ENCODE measurements at places on chromosomes 2 and 18.

- no peak for DNase-seq
Measured at GRCh38 chr2:143600116-143600515, 470.9 kb downstream of the ARHGAP15 start.

GRCh38 chr18:29855637-29856036, 1186.9 kb downstream of the DSC3 start:
- no peak for DNase-seq

DNA sequence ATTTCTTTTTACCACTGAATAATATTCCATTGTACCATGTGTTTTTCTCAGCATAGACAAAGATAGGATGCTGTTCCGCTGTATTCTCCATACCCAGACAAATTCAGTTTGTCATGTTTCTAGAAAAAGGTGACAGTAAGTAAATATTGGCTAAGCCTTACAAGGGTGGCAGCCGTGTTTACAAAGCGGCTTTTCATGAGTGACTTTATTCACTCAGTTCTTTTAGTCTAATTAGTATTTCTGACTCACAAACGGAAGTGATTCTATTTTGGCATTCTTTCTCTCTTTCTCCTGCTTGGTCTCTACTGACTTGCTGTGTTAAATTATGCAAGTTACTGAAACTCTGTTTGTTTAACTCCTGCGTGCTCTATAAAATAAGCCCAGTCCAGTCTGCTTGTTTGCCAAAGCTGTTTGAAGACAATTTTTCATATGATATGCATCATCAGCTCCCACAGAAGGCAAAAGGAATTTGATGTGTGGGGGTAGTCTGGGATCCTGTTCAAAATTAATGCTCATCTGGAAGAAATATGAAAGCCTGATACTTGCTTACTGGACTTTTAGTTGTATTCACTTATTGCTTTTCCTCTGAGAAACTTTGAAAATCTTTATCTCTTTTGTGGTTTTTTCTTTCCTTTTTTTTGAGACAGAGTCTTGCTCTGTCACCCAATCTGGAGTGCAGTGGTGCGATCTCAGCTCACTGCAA, 2.3 kb upstream of the PLEKHH2 start:
- peak; percentile 12 for DNase-seq

GRCh38 chr18:50410008-50410407, 35.2 kb downstream of the SKA1 start:
- DNase-seq = no peak

DNA sequence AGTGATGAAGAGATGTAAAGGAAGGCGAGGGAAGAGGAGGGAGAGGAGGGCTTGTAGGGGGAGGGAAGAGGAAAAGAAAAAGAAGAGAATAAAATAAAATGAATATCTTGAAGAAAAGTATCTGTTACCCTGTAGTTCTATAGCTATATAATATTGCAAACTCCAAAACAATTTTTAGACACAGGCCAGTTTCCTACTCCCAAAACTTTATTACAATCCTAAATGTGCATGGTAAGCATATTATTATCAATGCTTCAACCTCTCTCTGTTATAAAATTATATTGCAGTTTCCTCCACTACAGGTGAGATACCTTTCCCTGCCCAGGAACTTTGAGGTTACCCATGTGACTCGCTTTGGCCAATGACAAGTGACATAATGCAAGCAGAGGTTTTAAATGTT, 1351.6 kb upstream of the NRXN1 start:
- no peak for DNase-seq

DNA sequence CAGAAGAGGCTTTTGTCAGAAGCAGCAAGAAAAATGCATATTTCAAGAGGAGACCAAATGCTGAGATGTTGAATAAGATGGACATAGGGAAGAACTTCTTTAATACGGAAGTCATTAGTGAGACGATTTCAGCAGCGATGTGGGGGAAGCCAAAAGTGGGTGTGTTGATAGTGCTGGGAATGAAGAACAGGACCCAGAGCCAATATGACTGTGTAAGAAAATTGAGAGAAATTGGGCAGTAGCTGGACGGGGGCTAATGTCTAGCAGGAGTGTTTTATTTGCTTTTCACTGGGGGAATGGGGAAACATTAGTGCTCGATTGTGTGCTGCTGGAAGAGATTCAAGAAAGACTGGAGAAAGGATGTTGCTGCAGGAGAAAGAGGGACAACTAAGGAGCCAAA, 788.7 kb upstream of the KLHL29 start:
- DNase-seq = no peak

GRCh38 chr18:35460736-35461161, 37.0 kb downstream of the INO80C start:
- no peak for DNase-seq

GRCh38 chr2:25977768-25978167, 4.5 kb downstream of the KIF3C start:
- DNase-seq = no peak

DNA sequence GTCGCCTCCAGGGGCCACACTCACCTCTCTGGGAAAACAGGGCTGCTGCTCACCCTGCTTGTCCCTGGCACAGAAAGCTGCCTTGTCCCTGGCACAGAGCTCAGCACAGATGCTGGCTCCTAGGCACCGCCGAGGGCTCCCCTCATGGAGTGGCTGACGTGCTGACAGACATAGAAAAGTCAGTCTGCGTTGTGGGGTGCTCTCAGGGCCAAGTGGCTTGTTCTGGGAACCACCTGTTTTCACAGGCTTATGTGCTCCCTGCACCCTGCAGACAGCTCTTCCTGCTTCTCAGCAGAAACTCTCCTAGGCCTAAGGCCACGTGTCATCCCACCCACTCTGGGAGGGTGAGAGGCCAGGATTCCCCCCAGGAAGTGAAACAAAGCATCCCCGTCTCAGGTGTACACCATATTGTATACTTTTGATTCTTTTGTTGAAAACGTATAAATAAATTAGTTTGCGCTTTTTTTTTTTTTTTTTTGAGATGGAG, 84.7 kb upstream of the TMEM200C start:
- DNase-seq = no peak

DNA sequence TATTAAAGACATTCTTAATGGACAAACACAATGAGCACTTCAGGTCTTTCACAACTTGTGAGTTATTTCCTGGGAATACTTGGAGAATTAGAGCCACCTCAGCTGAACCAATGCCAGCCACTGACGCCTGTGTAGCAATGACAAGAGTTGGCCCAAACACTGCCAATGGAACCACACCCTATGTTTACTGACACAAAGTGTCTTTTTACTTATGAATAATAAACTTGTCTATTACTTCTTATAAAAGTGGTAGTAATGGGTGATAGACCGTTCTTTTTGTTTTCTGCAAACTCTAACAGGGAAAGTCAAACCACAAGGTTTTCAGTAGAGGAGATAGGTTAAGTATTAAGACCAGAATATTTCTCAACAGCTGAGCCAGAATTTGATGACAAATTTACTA, 12.5 kb upstream of the CHAC2 start:
- DNase-seq = no peak

- no peak for DNase-seq
Measured at GRCh38 chr2:134441153-134441863, 187.4 kb downstream of the MGAT5 start.

GRCh38 chr18:11512096-11513025, 97.0 kb upstream of the SLC35G4 start:
- DNase-seq = peak; percentile 7

GRCh38 chr2:94987074-94988020, 38.2 kb upstream of the MAL start:
- DNase-seq = no peak

All from RKO (cell line).